ENCODE measurements at places on chromosomes 7 and 10. TPM values are rescaled to one million over a fixed set of nuclear protein-coding genes. Genes with fewer than 3 reads are reported as not detected.
A peak's percentile ranks its signal among the peaks of the same experiment; 100 is the strongest.

GRCh38 chr10:95247200-95247880, 43.5 kb downstream of the PDLIM1 start:
- no peak for DNase-seq

GRCh38 chr7:100768784-100769183, 35.4 kb downstream of the ZAN start:
- DNase-seq: no peak

- DNase-seq: peak; percentile 46
Measured at GRCh38 chr10:91163269-91163868, 57.1 kb upstream of the PCGF5 start.

The CHRM2 gene
- total RNA-seq: not detected
